ENCODE measurements at places on chromosomes 1 and 21. TPM values are rescaled to one million over a fixed set of nuclear protein-coding genes. Genes with fewer than 3 reads are reported as not detected.

Gene FMO5
- total RNA-seq: 0.13 TPM

Gene TRPM2
- not detected for total RNA-seq

Gene RIMS3
- total RNA-seq: 0.16 TPM

Gene CRNN
- total RNA-seq: not detected

Gene MASP2
- not detected for total RNA-seq

Gene DAB1
- total RNA-seq: not detected

Gene FMO1
- not detected for total RNA-seq

Gene TNFRSF14
- total RNA-seq: 17.6 TPM

Gene ARMH1
- 1.2 TPM for total RNA-seq

Gene PCP4L1
- total RNA-seq: not detected

Gene THEM4
- 9.9 TPM for total RNA-seq

Gene OR14C36
- total RNA-seq: not detected

Gene ETS2
- total RNA-seq: 47.8 TPM

Gene COX20
- total RNA-seq: 17.7 TPM

Gene FLG2
- not detected for total RNA-seq

Gene PSMA5
- 71.2 TPM for total RNA-seq

Gene S100A1
- not detected for total RNA-seq

Gene STK40
- total RNA-seq: 10.7 TPM

Gene TMPRSS15
- not detected for total RNA-seq

Gene KRTAP19-1
- not detected for total RNA-seq

Gene TADA1
- 10.5 TPM for total RNA-seq

Gene KLHDC7A
- not detected for total RNA-seq

Gene ATP6V0B
- 125 TPM for total RNA-seq

Gene SLX9
- total RNA-seq: 15.5 TPM

Gene ATP1A2
- total RNA-seq: 1.0 TPM

Gene MDM4
- total RNA-seq: 20.3 TPM

Gene NBPF4
- total RNA-seq: not detected

Gene GPR157
- 4.0 TPM for total RNA-seq

Gene FAM131C
- total RNA-seq: not detected

Gene PLOD1
- total RNA-seq: 502 TPM

Gene AADACL3
- not detected for total RNA-seq

Gene KIF17
- 0.39 TPM for total RNA-seq

Gene SPATA45
- not detected for total RNA-seq

Gene SHE
- 0.26 TPM for total RNA-seq

Gene ILDR2
- total RNA-seq: not detected

Gene C8B
- not detected for total RNA-seq

Gene FCN3
- not detected for total RNA-seq

Gene AHDC1
- 5.2 TPM for total RNA-seq

Gene DNALI1
- total RNA-seq: 8.0 TPM

Gene EFNA1
- 1.8 TPM for total RNA-seq

Gene CYP4A22
- not detected for total RNA-seq

Gene TNFRSF1B
- 41.6 TPM for total RNA-seq

Gene EPHA10
- total RNA-seq: not detected

Gene BATF3
- total RNA-seq: 3.9 TPM

Gene KCNJ6
- total RNA-seq: under 0.01 TPM

Gene FTCD
- not detected for total RNA-seq

Gene GUCA2A
- not detected for total RNA-seq

Gene ENAH
- 82.1 TPM for total RNA-seq

Gene IRF6
- 5.4 TPM for total RNA-seq

Gene RXRG
- under 0.01 TPM for total RNA-seq

Gene NBPF6
- total RNA-seq: not detected

Gene CMPK1
- total RNA-seq: 64.4 TPM

Gene PODN
- 0.39 TPM for total RNA-seq

Gene IGSF8
- total RNA-seq: 22.9 TPM

Gene DIP2A
- total RNA-seq: 11.2 TPM

Gene RHBG
- not detected for total RNA-seq

Gene OPRD1
- total RNA-seq: 0.16 TPM
